ENCODE measurements at places on chromosomes 6 and 20.

DNA sequence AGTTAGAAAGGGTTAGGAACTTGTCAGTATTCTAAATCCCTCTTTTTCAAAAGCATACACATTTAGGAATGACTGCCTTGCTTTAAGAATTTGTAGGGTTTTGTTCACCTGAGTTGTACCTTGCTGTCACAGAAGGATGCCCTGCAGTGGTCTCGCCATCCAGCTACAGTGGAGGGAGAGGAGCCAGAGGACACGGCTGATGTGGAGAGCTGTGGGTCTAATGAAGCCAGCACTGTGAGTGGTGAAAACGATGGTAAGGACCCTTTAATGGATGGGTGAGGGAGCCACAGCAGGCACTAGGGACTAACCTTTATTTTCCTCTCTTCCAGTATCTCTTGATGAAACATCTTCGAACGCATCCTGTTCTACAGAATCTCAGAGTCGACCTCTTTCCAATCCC, 69.9 kb downstream of the ASXL1 start:
- DNase-seq, result no peak

GRCh38 chr6:111997853-111998208, 56.1 kb upstream of the CCN6 start:
- DNase-seq, result no peak

DNA sequence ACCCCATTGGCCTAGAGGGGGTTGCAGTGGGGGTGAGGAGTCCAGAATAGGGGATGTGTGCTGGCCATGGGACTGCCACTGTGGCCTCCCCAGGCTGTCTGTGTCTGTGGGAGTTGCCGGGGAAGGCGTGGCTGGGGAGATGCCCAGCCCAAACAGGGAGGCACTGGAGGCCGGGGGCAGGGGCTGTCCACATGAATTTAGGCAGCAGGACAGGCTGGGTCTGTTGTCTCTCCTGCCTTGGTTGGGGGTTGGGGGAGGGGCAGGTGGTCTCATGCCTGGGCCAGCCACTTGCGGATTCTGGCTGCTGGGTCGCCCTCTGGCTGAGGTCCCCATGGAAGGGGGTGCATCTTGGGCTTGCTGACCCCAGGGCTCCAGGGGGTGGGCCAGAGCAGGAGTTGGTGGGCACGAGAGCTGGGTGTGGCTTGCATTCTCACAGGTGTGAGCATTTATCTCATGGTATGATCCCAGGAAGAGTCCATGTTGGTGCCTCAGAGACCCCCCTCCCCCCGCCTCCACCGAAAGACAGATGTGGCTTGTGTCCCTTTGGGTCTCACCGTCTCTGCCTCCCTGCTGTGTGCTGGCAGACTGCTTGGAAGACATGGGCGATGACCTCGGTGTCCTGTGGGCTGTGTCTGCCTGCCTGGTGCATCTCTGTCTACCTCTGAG, 4.0 kb downstream of the SOX18 start:
- DNase-seq, result no peak

DNA sequence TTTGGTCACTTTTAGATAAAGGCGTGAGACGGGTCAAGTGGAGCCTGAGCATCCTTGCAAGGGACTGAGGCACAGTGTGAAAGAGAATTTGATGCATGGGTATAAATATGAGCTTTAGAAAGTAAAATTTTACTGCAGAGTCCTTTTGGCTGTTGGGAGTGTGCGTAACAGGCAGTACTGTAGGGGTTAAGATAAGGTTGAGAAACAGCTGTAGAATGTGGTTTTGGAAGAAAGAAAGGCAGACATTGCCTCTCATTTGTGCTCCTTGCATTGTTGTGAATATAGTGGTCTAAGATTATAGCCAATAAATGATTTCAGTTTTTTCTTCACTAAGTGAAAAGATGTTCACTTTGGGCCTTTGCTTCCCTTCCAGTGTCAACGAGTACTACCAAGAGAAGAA, 73.0 kb downstream of the RREB1 start:
- no peak for DNase-seq

GRCh38 chr6:100517106-100517505, 52.4 kb upstream of the SIM1 start:
- no peak for DNase-seq

- DNase-seq, result no peak
These were observed 50.1 kb upstream of the EDN3 start for GRCh38 chr20:59250293-59250692.

DNA sequence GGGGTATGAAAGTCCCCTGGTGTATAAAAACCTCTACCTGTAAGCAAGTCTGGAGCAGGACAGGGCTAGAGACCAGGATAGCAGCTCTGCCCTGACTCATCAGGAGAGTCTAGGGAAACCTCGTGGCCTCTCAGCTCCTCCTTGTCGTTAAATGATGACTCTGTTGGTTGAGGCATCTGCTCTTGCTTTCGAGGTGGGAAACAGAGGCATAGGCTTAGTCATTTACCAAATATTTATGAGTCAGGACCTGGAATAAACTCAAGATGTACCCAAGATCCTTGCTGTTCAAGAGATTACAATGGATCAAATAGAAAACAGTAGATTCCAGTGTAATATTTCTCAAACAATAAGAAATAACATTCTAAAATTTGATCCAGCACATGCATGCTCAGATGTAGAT, 5.5 kb downstream of the MANBAL start:
- DNase-seq, result no peak

GRCh38 chr20:8050157-8050837, 30.7 kb upstream of the TMX4 start:
- DNase-seq, result no peak

GRCh38 chr20:43988451-43988850, 73.8 kb downstream of the TOX2 start:
- DNase-seq, result no peak

GRCh38 chr20:41733151-41733550, 115.0 kb upstream of the CHD6 start:
- no peak for DNase-seq

DNA sequence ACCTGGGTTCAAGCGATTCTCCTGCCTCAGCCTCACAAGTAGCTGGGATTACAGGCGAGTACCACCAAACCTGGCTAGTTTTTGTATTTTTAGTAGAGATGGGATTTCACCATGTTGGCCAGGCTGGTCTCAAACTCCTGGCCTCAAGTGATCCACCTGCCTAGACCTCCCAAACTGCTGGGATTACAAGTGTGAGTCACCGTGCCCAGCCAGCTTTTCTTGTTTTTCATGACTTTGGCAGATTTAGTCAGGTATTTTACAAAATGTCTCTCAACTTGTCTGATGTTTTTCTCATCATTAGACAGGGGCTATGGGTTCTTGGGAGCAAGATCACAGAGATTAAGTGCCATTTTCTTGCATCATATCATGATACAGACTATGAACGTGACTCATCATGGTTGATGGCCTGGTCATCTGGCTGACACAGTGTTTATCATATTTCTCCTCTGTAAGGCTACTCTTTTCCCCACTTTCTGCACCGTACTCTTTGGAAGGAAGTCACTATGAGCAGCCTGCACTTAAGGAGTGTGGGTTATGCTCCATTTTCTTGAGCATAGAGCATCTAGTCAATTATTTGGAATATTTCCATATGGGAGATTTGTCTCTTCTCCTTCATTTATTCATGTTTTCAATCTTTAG, 67.8 kb downstream of the RNF182 start:
- DNase-seq, result no peak

DNA sequence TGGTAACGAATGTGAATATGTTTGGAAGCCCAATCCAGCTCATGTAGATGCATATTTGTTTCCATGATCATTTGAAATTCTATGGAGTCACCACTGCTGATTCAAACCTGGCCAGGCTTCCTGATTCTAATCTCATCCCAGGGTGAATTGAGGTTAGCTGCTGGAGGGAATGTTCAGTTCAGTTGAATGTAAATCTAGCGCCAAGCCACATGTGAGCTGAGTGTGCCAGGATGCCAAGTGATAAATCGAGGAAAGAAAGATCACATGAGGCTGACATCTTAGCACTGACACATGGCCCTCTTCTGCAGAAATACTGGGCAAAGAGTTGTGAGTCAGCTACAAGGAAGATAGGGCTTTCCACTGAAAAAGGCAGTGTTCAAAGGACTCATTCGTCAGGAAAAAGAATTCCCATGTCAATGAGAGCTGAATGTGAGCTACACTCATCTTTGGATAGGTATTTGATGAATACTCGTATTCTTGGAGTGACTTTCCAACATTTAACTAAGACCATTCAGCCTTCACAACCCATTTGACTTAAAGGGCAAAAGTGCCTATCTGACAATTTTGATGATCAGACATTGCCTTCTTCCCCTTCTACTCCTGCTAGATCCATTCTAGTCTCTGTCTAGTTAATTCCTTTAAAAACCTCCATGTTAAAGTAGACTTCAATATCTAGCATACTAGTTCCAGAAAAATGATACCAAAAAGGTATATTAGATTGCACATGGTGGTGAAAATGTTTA, 172.1 kb downstream of the MTFR2 start:
- DNase-seq, result no peak

DNA sequence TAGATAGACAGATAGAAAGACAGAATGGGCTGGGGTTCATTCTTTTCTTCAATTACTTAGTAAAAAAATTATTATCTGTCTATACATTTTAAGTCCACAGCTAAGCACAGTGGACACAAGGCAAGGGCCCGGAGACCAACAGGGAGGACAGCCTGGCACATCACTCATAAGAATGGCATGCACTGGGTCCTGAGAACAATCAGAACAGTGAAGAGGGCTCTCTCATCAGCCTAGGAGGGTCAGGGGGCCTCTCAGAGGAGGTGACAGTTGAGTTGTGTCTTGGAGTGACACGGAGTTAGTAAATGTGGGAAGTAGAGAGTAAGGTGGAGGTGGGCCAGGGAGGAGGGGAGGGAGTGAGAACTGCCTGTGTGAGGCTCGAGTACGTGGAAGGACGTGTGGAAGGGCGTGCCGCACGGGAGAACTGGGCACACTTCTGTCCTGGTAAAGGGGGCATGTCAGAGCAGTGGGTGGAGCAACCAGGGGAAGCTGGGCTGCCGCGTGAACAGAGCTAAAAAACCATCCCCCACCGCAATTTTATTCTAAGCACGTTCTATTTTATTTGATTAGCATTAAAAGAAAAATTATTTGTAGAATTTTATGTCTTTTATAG, 45.1 kb upstream of the DSP start:
- DNase-seq, result no peak

DNA sequence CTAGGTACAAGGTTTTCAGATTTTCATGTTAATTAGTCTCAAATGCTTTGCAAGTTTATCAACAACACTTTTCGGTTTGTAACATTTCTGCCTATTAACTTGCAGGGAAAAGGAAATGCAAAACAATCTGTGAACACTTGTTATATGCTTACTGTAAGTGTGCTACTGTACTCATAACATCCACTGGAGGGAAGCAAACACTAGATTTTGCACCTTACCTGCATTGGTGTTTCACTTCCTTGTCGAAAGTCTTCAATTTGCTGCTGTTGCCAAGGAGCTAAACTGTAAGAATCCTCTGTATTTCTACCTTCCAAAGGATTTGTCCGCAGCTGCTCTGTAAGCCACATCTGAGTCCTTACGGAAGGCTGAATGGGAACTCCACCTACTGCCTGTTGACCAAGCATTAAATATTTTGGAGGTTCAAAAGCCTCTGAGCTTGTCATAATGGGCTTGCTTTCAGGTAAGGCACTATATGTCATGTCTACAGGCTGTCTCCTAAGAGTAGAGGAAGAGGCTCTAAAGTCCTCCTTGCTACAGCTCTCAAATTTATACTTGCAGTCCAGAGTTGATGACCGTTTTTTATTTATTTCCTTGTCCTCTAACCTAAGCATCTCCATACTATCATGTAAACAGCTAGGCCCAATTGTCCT, 17.3 kb downstream of the PLN start:
- no peak for DNase-seq

DNA sequence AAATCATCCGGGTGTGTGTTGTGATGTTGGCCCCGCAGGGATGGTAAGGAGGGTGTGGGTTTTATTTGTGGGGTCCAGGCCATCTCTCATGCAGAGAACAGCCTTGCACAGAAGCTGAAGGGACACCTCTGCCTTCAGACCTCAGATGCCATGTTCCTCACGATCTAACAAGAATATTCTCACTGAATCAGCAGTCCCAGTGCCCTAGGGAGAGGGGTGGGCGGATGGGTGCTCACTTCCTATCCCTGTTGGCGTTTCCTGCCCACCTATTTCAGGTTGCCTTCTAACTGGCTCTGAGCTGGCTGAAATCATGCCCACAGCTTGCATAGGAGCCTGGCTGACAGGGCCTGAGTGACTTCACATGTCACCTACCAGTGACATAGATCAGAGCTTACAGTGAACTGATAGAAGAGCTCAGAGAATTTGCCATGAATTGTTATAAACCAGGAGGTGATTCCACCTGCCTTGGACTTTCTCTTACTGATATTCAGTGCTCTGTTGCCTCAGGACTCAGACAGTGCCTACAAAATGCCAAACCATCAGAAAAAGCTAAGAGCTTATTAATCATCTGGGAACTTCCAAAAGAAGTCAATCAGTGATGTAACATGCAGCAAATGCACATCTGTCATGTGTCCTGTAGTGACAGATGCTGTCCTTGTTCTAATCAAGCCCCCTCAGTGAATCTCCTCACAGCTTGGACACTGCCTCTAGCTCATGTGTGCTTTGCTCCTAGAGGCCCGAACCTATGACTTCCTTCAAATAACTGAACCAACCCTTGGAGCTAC, 285.8 kb upstream of the PRND start:
- no peak for DNase-seq

GRCh38 chr6:136347847-136348246, 58.2 kb upstream of the BCLAF1 start:
- no peak for DNase-seq

DNA sequence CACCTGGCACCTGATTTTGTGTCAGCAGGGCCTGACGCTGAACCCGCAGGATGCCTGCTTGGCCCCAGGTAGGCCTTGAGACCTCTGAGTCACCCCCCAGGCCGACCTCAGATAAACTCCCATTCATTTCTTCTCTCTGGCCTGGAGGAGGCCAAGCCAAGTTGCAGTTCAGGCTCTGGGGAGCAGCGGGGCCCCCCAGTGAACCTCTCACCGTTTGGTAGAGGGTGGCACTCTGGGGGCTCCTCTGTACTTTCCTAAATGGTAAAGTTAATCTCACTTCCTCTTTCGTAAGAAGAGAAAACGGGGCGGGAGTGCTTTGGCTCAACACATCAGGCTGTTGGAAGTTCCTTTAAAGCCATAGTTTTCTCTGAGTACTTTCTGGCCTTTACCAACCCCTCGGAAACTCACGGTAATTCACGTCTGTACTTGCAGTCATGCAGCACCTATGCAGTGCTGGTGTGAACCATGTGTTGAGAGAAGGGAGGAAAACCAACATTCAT, 2.8 kb downstream of the SIRPA start:
- DNase-seq, result no peak

DNA sequence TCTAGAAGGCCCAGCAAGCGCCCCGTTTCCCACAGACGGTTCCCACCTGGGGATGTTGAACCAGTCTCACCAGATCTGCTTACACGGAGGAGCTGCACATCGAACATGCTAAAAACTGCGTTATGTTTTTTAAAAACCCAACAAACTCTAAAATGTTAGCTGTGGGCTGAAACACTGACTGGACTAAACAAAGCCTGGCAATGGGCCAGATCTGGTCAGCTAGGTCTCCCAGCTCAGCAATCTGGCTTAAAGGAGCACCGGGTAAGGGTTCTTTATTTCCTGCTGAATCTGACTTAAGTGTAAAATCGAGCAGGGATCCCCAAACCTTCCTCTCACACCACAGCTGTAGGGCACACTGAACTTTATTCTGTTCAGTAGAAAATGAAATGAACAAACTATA, 156.9 kb downstream of the FOXC1 start:
- DNase-seq, result no peak
